ENCODE measurements at places on chromosomes 3 and 15.

DNA sequence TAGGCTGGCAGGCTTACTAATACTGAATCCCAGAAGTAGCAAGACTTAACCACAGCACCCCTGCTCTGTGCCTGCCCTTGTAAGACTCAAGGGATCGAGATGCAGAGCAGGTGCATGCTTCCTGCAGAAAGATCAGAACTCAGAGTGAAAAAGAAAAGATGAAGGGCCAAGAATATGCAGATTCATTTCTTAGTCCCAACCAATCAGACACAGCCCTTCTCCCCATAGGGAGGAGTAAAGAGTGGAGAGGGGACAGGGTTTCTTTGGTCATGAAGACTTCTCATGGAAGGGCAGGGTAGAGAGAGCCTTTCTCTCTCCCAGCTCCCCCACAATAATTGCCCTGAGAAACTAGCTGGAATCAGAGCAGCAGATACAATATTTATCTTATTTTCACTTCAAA is 105.6 kb upstream of the MB21D2 start:
- no peak for DNase-seq

DNA sequence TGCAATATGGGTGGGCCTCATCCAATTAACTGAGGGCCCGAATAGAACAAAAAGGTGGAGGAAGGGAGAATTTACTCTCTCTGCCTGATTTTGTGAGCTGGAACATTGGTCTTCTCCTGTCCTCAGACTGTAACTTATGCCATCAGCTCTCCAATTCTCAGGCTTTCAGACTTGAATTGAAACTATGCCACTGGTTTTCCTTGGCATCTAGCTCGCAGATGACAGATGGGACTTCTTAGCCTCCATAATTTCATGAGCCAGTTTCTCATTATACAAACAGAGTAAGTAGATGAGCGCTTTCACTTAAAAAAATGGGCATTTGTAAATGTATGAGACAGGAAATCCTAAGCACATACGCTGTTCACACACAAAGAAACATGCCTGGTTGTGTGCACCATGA is 8.7 kb upstream of the PTX3 start:
- no peak for DNase-seq

DNA sequence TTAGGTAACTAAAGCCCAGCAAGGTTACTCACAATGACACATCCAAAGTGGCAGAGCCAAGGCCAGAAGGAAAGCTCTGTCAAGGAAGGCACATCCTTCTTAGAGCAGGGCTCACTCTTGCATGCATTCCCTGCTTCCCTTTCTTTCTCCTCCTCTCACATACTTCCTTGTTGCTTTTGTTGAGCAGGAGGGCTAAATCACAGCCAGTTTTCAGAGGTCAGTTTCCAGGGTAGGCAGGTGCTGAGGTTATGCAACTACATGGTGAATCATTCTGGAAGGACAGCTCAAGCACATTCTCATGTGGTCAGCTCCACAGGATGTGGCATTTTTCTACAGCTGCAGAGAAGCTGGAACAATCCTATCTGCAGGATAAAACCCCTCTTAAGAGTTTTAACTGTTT is 275.6 kb downstream of the ZNF621 start:
- DNase-seq = no peak

- DNase-seq = no peak
Measured at GRCh38 chr3:195195321-195196209, 75.4 kb downstream of the XXYLT1 start.

DNA sequence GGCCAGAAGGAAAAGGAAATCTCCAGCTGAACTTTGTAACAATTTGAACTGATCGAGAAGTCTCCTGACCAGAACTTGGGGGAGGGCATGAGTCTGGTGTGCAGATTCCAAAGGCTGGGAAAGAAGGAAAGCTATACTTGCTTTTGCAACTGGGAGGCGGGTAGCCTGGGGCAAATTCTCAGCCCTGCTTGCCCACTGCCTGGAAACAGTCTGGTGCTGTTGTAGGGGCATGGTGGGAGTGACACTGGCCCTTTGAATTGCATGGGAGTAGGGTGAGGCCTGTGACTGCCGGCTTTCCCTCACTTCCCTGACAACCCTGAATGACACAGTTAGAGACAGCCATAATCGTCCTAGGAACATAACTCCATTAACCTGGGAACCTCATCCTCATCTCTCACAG is 114.0 kb upstream of the POU1F1 start:
- no peak for DNase-seq

Measured in sciatic nerve (tissue), 2 donors.